Kidney tubule cell (primary cell): ENCODE measurements at places on chromosomes 2 and 18.

GRCh38 chr2:200703127-200703925, 108.4 kb upstream of the BZW1 start:
- DNase-seq = peak; percentile 72

DNA sequence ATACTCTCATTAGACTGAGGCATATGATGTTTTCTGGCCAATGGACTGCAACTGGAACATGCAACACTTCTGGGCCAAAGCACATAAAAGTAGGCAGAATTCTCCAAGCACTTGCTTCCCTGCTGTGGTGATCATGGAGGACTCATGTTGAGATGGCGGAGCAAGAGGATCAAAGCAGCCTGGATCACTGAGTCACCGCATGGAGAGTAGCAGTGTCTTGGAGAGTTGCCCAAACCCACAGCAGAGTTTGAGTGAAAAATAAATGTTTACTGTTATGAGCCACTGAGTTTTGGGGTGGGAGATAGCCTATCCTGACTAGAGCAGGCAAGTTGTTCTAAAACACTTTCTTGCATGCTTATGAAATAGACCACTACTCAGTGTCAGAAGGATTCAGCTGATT, 359.5 kb downstream of the ZNF521 start:
- peak; percentile 1 for DNase-seq

- no peak for DNase-seq
Observed at GRCh38 chr2:147297820-147298219, 547.0 kb upstream of the ACVR2A start.

DNA sequence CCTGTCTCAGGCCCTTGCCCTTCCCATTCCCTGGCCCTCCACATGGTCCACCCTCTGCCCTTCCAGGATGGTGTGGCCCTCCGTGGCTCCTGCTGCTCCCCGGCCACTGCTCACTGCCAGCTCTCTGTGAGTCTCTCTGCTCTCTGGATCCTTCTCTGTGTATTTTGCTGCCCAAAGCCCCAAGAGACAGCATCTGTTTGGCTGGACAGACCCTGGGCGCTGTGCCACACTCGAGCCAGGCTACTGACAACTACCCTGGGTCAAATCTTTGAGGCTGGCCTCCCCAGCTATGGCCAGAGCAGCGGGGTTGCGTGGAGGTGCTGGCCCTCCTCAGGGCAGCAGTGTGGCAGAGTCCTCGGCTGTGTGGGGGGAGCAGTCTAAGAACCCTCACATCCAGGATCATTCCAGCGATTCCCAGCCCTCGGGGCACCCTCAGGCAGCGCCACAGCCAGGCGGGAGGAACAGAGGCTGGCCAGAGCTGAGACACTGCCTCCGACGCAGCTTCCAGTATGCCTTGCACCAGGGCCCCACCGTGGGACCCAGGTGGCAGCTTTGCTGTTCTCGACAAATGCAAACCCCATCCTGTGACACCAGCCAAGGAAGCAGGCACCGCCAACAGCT, 139.4 kb upstream of the GLI2 start:
- no peak for DNase-seq

- DNase-seq = no peak
Observed at GRCh38 chr2:30336978-30337841, 105.9 kb downstream of the LBH start.

DNA sequence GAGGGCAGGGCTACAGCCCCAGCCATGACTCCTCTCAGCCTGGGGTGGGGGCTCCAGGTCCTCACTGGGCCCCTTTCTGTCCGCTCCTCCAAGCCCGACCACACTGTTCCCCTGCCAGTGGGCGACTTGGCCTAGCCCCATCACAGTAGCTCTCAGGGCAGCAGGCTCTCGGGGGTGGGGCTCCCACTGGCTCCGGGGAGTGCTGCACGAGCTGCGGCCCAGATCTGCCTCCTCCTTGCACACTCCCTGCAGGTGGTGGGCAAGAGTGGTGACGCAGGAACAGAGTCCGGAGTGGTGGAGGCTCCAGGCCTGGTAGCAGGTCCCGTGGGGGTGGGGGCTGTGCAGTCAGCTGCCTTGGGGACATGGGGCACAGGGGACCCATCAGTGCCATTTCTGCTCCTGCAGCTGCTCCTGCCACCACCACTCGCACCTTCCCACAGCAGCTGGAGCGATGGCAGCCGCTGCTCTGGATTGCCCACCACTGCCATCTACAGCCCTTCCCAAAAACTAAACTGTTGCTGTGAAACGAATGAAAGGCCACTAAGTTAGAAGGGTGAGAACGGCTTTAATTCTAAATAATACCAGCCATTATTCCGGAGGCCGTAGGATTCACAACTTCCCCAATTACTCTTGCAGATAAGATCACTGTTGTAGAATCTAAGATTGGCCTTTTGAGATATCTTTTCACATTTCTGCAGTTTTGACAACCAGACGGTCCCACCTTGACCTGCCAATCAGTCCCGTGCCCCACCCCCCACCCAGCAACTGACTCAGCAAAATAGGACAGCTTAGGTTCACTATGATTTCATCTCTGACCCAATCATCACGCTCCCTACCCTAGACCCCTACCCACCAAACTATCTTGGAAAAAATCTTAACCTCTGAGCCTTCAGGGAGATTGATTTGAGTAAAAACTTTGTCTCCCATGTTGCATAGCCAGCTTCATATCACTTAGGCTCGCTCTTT, 530.2 kb downstream of the DCC start:
- DNase-seq = no peak

GRCh38 chr2:17915099-17915498, 36.6 kb downstream of the KCNS3 start:
- no peak for DNase-seq
